ENCODE measurements at places on chromosomes 5 and 9.

DNA sequence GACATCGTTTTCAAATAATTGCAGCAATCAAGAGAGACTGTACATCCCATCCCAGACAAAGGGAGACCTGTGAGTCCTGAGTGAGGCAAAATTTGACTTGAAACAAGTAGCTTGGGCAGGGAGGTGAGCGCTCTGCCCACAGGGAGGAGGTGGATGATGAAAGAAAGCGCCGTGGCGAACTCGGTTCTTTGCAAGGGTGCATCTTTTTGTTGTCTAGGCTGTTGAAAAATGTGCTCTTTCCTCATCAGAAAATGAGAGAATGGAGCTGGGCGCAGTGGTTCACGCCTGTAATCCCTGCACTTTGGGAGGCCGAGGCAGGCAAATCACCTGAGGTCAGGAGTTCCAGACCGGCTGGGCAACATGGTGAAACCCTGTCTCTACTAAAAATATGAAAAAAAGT, 150.5 kb downstream of the GAPVD1 start:
- DNase-seq: no peak

- DNase-seq: no peak
Measured at GRCh38 chr5:150376799-150377771, 19.6 kb downstream of the TCOF1 start.

DNA sequence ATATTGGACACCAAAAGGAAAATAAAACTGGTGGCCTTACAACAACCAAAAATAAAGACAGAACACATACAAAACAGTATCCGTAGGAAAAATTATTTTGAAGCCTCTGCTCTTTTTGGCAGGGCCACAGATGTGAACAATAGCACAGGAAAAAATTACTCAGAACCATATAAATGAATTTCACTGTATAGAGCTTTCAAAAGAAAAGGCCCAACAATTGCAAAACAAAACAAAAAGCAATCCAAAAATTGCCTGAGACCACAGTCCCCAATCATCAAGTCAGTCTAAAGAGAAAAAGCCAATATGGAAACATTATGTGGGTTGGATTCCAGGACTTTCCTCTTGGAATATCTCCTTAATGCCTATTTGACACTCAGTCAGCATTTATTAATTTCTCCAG, 243.8 kb downstream of the CEMIP2 start:
- DNase-seq: no peak

GRCh38 chr9:76911971-76912370, 6.1 kb upstream of the PRUNE2 start:
- no peak for DNase-seq

- DNase-seq: no peak
Measured at GRCh38 chr5:157613385-157614245, 38.0 kb upstream of the ADAM19 start.

DNA sequence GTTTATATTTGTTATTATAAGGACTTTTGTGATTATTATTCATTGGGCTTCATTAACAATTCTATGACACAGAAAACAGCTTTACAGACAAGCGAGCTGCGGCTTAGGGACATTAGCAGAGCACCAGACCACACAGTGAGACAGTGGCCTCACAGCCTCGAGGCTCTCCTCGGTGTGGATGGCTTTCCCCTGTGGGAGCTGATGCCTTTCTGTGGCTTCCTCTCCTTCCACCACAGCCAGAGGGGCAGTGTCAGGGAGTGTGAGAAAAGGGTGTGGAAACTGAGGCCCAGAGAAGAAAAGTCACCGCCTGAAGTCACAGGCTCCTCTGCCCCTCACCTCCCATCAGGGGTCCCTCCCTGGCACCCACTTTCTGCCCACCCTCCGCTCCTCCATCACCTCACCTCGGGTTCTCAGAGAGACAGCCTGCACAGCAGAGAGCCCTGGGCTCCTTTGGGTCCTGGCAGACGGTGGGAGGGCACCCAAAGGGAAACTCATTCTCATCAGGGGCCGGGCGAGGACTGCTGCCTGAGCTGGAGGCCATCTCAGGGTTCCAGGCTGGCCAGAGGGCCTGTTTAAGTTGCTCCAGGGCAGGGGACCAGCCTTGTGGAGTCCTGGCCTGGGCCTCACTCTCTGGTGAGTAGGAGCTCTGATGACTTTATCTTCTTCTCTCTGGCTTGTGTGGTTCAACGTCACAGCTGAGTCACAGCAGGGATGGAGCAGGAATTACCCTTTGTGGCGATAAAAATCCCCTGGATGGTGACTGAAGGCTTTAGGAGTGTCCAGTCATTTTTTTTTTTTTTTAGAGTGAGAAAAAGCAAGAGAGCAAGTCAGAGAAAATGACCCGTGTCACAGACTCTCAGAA, 830 bp downstream of the TRAF1 start:
- no peak for DNase-seq

- no peak for DNase-seq
Measured at GRCh38 chr9:101201630-101202029, 173.1 kb downstream of the PLPPR1 start.

- no peak for DNase-seq
Measured at GRCh38 chr9:116471093-116471906, 215.8 kb upstream of the TRIM32 start.

DNA sequence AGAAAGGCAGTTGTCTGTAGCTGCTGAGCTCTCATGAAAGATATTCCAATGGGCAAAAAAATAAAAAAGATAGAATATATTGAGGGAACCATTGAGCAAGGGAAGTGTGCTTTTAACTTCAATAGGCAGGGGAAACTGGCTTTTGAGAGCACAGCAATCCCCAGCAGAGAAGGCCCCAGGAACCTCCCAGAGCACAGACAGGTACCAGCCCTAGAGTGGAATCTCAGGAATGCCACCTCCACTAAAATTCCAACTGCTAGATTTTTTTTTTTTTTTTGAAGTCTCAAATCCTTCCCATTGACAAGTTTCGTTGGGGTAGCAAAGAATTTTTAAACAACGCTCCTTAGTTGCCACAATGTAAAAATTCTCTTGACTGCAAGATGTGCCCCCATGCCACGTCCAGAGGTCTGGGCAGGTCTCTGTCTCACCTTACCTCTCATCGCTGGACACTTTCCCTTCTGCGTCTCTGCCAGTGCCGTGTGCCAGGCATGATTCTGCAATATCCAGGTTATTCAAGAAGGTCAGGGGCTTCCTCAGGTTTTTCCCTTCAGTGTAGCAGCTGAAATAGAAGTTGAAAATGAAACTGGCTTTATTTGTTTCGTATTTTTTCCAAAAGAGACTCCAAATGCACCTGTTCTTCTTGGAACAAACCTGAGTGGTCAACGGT, 64.2 kb upstream of the IRX1 start:
- DNase-seq: no peak

DNA sequence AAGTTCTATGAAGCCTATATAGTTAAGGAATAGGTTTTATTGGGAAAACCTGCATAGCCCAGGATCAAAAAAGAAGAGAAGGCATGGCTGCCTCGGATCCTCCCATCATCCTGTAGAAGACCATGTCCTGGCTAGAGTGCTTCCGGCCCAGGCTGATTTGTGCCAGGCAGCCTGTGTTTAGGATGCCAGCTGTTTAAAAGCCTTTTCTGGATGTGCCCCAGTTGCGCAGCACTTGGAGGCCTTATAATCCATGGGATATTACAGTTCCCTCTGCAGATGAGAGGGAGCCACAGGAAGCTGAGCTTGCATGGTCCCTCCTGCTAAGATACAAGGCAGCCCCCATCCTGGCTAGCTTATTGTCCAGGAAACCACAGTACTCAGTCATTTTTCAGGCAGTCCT, 97.9 kb downstream of the CHSY3 start:
- no peak for DNase-seq

- no peak for DNase-seq
Measured at GRCh38 chr5:109709225-109709624, 19.5 kb downstream of the MAN2A1 start.

DNA sequence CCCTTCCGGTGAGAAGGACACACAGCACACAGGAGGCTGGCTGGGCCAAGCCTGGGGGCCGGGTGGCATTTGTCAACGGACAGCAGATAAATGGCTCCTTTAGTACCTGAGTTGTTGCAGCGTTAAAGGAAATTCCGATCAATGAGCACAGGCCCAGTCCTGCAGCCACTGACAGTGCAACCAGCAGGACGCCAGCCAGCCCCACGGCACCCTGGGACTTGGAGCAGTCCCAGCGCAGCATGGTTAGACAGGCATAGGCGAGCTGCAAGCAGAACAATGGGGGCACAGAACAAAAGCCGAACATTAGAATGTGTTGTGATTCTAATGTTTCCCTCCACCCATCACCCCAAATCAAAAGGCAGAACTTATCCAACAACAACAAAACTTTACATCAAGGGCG, 39.3 kb downstream of the PTCH1 start:
- no peak for DNase-seq

DNA sequence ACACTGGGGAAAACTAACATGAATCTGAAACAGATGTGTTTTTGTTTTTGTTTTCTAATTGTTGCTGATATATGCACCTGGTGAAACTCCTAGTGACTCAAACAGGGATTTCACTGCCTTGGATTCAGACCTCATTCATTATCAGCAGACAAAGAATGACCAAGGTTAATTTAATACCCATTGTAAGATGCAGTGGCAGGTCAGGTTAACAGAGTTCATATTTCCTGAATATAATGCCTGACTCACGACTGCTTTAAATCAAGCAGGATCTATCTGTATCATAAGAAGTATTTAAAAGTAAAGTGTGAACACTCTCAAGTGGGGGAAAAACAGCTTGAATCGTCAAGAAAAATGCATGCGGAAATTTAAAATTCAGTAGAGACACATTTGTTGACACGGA, 5.5 kb downstream of the JAKMIP2 start:
- DNase-seq: no peak

DNA sequence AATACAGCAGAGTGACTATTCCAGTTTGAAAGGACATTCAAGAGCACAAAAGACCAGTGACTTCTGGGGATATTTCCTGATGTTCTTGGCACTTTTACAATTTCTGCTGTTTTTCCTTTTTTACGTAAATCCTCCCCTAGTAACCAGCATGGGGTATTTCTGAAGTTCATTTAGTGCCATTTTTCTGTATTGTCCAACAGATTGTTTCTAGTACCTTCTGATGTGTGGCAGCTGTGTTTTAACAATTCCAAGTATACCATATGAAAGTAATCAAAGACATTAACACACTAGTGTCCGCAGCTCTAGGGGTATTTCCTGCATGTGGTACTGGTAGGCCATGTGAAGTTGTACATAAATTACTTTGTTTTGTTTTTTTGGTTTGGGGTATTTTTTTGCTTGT, 53.0 kb upstream of the SMARCA2 start:
- no peak for DNase-seq

DNA sequence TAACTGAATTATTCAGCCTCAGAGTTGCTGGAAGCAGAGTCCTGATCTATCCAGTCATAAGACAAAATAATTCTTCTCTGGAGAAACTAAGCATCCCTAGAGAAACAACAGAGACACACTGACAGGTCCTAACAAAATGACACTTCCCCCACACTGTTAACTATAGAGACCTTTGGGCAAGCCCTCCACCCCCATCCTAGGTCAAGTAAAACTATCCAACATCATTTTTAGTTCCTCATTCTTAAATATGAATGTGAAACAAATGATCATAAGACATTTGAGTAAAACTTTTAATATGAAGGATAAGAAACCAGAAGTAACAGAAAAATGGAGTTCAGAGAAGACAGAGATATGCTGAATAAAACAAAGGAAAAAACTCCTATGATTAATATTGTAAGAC, 30.9 kb downstream of the CNTLN start:
- no peak for DNase-seq

GRCh38 chr9:115847216-115847615, 306.4 kb upstream of the PAPPA start:
- no peak for DNase-seq

DNA sequence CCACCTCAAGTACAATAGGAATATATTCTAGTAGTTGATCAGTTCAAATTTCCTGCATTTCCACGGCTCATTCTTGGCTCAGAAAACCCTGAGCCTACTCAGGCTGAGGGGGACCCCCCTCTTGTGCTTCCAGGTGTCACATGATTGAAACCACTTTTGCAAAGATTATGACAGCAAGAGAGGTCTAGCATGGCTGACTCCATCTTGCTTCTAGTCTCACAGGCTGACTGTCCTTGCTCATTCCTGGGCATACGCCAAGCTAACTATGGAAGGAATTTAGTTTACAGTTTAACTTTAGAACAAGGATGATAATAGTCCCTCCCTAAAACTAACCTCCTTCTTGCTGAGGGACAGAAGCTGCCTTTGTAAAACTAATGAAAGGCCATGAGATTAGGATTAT, 154.1 kb downstream of the SNX18 start:
- no peak for DNase-seq

GRCh38 chr5:146640285-146640896, 124.4 kb upstream of the GPR151 start:
- DNase-seq: peak; percentile 26

DNA sequence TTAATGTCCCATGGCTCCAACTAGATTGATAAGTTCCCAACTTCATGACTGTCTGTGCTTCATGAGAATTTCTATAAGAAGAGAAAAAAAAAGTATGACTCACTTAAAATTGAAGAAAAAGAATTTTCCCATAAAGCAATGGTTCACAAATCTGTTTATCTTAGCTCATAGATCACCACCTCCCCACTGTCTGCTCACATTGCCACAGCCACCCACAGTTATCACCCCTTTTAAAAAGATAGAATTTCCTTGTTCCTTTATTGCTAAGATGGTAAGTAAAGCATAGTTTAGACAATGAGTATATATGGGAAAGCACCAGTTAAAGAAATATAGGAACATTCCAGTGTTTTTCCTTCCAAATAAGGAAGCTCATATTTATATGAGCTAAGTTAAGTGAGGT, 67.1 kb downstream of the ALDH7A1 start:
- no peak for DNase-seq

GRCh38 chr9:2028888-2029287, 13.7 kb downstream of the SMARCA2 start:
- DNase-seq: no peak

DNA sequence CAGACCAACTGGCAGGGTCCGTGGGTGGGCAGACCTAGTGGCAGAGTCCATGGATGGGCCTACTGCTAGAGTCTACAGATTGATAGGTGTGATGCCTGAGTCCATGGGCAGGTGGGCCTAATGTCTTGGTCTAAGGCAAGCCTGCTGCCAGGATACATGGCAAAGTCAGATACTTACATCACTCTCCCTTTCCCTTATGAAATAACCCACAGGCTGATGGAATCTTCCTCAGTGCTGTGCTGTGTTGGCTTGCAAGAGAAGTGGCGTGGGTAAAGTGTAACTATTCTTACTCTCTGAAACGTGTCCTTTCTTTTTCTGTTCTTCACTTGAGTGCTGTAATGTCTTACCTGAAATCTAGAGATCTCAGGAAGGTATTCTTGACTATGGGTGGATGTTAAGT, 67.3 kb upstream of the ADRB2 start:
- no peak for DNase-seq

- no peak for DNase-seq
Measured at GRCh38 chr5:91541696-91542095, 158.6 kb upstream of the ARRDC3 start.

GRCh38 chr9:104999136-104999535, 71.2 kb upstream of the ABCA1 start:
- DNase-seq: no peak

Data from colonic mucosa (tissue), 4 donors.